ENCODE measurements at places on chromosomes 13 and 19.

- DNase-seq: no peak
Measured at GRCh38 chr19:19278315-19278714, 5.2 kb upstream of the TM6SF2 start.

DNA sequence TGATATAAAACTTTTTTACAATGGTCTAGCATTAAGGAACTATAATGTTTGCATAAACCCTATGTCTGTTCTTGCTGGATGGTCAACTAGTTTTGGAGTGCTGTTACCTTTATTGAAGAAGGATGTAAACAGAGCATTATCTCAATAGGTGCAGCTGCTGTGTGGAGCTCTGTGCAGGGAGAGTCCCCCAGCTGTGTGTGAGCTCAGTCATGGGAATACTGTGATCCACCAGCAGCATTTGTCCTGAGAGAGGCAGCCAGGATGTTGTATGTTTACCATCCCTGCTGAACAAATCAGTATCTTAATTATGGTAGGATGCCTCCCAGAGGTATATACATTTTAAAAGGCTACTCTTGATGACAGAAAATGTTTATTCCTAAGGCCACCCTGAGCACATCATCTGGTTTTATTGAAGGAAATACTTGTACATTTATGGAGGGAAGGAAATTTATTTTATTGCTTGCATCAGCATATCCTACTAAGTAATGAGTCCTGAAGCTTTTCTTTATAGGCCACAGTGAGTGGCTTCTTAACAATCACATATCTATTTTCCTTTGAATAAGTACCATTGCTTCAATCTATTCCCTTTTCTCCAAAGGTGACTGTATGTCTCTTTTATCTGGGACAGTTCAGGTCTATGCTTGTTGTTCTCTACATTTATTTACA lies 11.7 kb downstream of the RAP2A start:
- no peak for DNase-seq

DNA sequence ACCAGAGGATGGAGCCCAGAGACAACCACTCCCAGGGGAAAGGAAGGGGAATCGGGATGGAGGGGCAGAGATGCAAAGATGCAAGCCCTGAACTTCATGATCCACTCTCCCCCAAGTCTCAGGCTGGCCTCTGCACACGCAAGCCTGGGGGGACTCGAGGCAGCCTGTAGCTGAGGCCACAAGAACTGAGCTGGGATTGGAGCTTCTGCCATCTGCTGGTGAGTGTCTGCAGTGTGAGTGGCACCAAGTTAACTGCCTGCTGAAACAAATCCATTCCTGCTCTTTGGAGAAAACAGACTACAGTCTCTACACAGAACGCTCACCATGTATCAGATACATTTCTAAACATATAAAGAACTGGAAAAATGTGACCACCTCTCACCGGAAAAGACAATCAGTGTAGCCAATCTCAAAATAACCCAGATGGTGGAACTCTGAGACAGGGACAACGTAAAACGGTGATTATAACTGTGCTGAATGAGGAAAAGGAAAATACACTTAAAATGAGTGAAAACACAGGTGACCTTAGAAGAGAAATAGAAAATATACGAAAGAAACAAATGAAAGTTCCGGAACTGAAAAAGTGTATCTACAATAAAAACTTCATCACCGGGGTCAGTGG lies 62.1 kb downstream of the KLF2 start:
- peak; percentile 61 for DNase-seq

DNA sequence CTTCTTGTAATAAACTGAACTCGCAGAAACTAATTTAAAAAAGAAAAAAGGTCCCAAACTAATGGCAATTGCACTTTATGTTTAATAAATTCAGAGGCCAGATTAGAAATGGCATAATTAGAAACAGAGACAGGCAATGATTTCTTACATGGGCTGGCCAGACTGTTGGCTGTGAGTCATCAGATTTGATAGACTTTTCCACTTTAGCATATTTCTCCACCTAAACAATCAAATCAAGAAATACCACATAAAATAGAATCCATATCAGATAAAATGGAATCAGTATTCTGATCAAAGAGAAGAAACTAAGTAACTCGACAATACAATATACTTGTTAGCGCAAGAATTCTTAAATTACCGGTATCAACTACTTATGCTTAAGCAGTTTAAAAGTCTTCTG lies 29.0 kb downstream of the EXOSC8 start:
- DNase-seq: no peak

DNA sequence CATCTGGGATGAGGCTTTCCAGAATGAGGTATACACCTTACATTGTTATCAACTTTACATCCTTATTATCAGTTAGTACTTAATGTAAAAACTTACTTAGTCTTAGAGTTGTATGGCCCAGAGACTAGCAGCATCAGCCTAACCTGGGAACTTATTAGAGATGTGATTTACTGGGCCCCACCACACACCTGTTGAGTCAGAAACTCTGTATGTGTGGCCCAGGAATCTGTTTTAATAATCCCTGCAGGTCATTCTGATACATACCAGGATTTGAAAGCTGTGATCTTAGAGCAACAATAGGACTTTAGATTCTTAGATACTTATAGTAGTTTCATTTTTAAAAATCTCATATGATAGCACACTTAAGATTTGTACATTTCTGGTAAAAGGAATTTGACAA lies 17.4 kb downstream of the FNDC3A start:
- no peak for DNase-seq

- peak; percentile 47 for DNase-seq
Measured at GRCh38 chr13:24270639-24271141, 38.7 kb upstream of the C1QTNF9 start.

- DNase-seq: no peak
Measured at GRCh38 chr13:45776748-45777147, 74.6 kb downstream of the CBY2 start.

DNA sequence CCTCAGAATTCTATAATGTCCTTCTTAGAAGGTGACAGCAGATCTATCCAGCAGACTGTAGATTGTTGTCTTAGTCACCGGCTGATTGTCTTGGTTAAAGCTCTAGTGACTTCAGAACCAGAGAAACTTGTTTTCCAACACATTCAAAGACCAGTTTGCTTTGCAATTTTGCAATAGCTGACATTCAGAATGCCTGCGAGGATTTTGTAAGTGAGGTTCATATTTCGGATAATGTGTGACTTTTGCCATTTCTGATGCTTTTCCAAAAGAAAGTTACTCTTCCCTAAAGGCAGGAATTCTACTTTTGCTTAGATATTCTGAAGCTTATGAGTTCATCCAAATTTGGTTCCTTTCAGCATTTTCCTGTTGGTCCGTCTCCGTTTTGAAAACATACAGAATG lies 13.2 kb downstream of the SPINT2 start:
- DNase-seq: no peak

DNA sequence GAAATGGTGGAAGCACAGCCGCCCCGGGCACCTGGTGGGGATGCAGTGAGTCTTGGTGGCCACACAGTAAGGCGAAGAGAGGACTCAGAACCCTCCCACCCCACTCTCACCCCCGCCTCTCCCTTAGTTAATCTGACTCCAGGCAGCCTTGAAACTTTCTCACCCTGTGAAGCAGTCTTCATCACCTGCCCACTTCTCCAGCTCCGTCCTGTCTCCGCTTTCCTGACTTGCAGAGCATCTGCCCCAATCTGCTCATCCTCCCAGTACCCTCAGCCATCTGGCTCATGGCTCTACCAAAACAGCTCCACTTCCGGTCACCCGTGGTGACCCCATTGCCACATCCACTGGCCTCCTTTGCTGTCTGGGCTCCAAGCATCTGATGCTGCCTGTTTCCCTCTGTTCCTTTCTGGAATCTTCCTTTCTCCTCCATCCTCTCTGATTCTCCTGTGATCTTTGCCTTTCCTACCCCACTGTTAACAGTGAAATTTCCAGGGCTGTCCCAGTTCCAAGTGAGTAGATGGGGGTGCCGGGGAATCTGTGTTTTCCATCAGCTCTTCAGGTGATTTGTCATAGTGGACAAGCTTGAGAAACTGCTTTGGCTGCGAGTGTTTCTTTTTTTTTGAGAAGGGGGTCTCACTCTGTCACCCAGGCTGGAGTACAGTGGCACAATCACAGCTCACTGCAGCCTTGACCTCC lies 4.3 kb downstream of the USF2 start:
- no peak for DNase-seq

DNA sequence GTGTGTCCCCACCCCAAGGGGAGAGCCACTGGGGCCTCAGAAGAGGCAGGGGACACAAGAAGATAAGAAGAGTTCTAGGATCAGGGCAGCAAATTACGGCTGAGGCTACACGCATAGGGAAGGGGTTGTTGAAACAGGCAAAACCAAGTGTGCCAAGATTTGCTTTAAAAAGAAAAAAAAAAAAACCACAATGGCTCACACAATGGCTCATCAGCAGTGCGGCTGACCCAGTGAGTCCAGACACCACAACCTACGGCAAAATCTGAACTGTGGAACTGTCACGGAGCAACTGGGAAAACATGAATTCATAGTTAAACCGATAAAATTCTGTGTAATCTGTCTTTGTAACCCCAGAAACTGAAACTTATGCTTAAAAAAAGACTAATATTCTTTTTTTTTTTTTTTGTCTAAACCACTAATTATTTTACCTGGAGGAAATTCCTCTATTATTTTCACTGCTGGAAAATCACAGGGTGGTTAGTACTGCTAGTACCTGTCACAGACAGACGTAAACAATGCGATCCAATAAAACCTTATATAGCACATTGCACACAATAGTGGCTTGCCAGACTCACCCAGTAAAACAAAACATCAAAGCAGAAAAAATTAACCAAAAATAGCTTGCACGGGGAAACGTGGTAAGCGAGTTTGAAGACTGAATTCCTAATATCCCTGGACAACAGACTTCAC lies 325.4 kb upstream of the TSHZ3 start:
- no peak for DNase-seq

GRCh38 chr19:13089139-13089856 lies 13.4 kb downstream of the LYL1 start:
- peak; percentile 61 for DNase-seq

- DNase-seq: no peak
Measured at GRCh38 chr19:12580180-12580694, 29.0 kb upstream of the ZNF564 start.

- DNase-seq: peak; percentile 85
Measured at GRCh38 chr19:17966550-17967256, at the start of gene KCNN1. TSS of gene KCNN1 (plus strand) at chr19:17967107. CDS start at chr19:17973889, 6,782 bp downstream.

DNA sequence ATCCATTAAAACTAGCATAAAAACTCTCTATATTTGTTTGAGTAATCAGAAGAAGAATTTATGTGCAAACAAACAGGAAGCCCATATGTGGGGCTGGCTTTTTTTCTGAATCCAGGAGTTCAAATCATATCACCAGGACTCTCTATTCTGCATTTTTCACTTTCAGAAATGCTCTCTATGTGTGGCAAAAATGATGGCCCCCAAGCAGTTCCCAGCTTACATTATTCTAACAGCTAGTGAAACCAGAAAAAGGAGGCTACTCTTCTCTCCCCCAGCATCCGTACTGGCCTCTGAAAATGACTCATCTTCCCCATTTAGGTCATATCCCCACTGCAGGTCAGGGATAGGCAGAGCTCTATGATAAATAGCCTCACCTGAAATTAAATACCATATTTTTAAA lies 20.4 kb downstream of the RBM26 start:
- no peak for DNase-seq

GRCh38 chr19:18292810-18293641 lies 11.6 kb upstream of the JUND start:
- peak; percentile 94 for DNase-seq

- no peak for DNase-seq
Measured at GRCh38 chr19:46049597-46049996, 8.8 kb upstream of the IGFL4 start.

DNA sequence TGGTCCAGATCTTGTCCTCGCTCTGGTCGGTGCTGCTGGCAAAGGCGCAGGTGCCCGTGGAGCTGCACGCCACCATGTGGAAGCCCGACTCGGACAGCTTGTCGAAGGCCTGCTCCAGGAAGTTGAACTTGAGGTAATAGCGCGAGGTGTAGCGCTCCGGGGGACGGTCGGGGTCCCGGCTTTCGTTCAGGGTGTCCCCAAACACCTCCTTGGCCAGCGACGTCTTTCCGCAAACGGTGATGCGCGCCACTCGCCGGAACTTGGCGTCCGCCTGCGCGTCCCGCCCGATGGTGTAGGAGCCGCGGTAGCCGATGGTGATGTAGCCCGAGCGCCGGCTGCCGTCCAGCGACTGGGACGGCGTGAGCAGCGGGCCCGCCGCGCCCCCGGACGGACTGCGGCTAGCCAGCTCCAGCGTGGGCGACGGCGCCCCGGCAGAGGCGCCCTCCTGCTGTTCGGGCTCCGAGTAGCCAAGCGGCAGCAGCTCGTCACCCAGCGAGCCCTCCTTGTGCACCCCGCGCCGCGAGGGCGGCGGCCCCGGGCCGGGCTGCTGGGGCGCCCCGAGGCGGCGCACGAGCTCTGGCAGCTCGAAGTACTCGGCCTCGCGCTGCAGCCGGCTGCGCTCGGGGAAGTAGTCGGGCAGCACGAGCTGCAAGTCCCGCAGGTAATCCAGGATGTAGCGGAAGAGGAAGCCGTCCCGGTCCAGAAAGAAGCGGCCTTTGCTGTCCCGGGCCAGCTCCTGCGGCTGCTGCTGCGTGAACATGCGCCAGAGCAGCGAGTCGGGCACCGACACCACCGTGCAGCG lies 801 bp downstream of the KCTD12 start:
- DNase-seq: peak; percentile 79

GRCh38 chr13:113041896-113042295 lies 63.7 kb upstream of the F7 start:
- no peak for DNase-seq

- no peak for DNase-seq
Measured at GRCh38 chr13:33326246-33326645, 40.7 kb upstream of the STARD13 start.

DNA sequence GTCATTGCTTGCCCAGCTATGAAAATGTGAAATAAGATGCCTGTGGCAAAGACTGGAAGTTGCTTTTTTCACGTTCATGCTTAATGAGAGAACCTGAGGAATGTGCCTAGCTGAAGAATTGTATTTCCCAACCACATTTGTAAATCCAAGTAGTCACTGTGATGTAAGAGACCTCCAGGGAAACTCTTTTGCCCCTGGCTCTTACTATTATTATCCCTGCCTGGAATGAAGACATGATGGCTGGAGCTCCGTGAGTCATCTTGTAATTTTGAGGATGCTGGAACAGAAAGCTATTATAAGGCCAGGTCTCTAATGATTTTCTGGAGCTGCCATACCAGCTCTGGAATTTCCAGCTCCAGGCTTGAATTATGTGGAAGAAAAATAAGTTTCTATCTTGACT lies 894.3 kb downstream of the DIAPH3 start:
- DNase-seq: no peak

- DNase-seq: no peak
Measured at GRCh38 chr19:53647350-53647749, 15.6 kb downstream of the DPRX start.

DNA sequence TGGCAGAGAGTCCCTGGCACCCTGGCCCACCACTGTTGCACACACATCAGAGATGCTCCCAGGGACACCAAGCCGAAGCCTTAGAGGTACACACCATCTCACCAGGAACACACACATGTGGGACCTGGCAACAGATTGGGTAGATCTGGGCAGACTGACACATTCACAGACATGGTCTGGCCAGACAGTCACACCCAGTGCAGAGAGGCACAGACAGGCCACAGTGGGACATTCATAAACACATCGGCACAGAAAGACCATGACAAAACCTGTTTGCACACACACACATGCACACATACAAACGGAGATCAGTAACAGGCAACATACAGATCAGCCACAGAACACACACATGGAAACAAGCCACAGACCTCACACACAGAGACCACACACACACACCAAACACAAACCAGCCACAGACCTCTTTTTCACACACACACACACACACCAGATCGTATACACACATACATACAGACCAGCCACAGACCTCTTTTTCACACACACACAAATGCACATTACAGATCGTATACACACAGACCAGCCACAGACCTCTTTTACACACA lies 6.3 kb upstream of the JUNB start:
- no peak for DNase-seq

- DNase-seq: no peak
Measured at GRCh38 chr13:33893559-33893958, 75.6 kb downstream of the RFC3 start.

Data from neural progenitor cell (in vitro differentiated cells).